ENCODE measurements at places on chromosomes 5 and 9.

DNA sequence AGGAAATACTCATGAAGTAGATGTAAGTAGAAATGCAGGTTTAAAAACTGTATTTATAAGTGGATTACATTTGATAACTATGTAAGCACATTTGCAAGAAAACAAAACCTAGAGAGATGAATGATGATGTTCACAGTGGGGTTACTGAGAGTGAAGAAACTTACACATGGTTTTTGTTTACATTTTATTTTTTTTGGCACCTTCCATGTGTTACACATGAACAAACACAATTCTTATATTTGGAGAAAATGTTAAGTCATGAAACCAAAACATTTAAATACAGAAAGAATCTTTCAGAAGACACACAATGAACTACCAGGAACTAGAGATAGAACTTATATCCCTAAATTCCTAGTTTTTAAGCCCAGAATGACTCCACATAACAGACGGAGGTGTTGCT lies 51.5 kb upstream of the SPATA31E1 start:
- DNase-seq = no peak

GRCh38 chr5:1128977-1129710 lies 17.3 kb upstream of the SLC12A7 start:
- DNase-seq = no peak

DNA sequence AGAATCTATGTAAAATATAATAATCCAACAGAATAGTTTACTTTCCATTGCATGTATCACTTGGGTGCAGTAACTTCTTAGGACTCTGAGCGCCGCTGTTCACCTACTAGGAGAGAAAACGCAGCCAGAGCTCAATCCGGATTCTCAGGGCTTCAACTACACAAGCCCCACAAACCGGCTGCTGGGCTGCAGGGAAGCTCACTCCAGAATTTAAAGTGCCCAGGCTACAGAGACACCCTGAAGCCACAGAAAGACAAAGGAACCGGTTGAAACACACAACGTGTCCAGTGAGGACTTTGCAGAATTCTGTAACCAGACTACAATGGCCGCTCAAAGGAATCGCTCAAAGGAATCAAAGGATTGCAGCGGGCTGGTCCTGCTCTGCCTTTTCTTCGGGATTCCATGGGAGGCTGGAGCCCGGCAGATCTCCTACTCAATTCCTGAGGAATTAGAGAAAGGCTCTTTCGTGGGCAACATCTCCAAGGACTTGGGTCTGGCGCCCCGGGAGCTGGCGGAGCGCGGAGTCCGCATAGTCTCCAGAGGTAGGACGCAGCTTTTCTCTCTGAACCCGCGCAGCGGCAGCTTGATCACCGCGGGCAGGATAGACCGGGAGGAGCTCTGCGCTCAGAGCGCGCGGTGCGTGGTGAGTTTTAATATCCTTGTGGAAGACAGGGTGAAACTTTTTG lies at the start of gene PCDHGA10:
PCDHGA10 (plus strand) TSS at position 134 of the 686 bp plus-strand sequence; CDS start at position 323, 189 bp downstream.
- DNase-seq = peak; percentile 73

DNA sequence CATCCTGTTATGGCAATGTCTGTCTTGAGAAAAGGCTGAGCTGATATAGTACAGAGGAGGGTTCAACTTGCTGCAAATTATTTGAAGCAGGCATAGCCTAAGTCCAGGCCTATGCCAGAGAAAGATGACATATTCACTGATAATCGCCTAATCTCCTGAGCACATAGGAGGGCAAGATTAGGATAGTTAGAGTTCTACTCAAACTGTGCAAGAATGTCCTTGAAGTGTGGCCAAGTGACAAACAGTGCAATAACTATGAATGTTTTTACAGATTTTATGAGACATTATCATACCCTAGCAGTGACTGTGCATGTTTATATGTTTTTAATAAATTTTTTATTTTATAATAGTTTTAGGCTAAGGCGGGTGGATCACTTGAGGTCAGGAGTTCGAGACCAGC lies 96.2 kb downstream of the TSSK1B start:
- peak; percentile 44 for DNase-seq

GRCh38 chr9:114611516-114612271 lies 603 bp downstream of the TMEM268 start:
- DNase-seq = peak; percentile 65

DNA sequence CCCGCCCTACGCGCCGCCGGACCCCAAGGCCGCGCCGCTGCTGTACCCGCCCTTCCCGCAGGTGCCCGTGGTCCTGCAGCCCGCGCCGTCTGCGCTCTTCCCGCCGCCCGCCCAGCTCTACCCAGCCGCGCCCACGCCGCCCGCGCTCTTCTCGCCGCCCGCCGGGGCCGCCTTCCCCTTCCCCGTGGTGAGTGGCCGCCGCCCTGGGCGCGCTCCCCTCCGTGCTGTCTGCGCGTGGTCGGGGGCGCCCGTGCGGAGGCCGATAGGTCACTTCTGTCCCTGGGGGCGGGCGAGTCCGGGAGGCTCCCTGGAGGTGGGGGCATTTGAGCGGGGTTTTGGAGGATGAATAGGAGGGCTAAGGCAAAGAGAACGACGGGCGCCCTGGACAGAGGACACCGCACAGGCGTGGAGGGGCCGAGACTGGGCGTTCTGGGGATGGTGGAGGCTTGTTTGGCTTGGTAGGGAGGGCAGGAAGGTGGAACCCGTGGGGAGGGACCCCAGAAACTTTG lies 9.6 kb downstream of the PRRT1B start:
- no peak for DNase-seq

DNA sequence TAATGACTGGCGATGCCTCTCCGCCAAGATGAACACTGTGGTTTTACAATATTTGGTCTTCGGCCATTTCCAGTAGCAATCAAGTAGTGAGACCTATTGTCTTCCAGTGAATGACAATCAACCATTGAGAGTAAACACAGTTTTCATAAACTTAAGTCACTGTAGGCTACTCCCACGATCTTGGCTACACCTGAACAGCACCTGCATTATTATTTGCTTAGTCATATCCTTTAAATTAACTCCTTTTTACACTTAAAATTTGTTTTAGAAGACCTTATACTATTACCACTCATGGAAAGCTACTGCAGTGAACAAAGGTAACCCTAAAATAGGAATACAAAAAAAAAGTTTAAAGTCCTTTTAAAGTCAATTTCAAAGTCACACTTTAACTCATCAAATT lies 58.2 kb downstream of the ZNF354C start:
- DNase-seq = no peak

- DNase-seq = no peak
Observed at GRCh38 chr5:32017692-32018367, 156.3 kb downstream of the GOLPH3 start.
